ENCODE measurements at places on chromosomes 12 and 14.

DNA sequence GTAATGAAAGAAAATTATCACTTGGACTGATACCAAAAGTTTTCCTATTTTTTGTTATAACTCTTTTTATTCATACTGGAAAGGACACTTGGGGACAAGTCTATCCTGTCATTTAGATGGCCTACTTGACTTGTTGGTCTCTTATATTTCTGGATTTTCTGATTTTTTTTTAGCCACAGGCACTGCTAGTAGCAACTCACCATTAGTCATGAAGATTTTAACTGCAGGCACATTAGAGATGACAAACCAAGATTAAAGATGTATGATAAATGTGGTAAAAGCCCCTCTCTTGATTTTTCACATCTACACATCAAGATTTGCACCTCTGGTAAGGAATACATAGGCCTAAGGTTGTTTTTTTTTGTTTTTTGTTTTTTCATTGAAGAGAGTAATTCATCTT, 217.0 kb downstream of the SLC25A21 start:
- DNase-seq = no peak

DNA sequence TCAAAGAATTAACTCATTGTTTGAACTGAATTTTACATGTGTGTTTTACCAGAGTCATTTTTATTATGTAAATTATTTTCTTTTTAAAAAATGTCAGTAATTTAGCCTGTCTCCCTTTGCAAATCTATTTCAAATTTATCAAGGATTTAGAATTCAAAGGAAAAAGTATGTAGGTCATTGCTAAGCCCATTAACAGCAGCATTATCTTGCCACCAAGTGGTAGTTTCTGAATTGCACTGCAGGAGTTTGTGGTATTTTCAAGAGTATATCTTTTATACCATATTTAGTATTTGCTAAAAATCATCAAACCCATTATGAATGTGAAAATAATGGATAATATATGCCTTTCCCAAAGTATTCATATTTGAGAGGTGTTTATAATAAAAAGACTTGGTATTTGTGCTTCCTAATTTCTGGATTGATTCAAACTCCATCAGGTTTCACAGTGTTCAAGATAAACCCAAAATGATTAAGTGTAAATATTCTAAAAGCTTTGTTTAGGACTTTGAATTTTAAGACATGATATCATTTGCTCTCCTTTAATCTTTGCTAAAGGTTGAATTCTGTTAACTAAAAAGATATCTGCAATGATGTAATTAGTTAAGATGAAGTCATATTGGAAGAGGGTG, 711.4 kb downstream of the FSCB start:
- no peak for DNase-seq

DNA sequence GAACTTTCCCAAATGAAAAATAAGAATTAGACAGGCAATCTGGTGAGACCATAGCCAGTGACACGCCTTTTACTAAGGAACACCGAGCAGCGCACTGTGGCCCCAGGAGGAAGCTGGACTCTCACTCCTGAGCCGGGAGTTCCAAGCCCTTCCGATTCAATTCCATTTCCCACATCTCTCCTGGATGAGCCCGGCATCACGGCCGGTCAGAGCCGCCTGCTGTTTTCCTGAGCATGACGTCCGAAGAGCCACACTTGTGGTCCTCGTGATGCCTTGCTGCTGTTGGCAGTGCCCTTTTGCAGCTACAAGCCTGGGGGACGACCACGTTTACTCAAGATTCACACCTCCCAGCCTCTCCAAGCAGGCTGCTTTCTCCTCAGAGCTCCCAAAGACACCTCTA, 40.8 kb downstream of the FBXL14 start:
- DNase-seq = no peak

- DNase-seq = no peak
Observed at GRCh38 chr12:42267413-42268190, 29.6 kb upstream of the YAF2 start.

- no peak for DNase-seq
Observed at GRCh38 chr12:125773033-125773640, 707.9 kb downstream of the AACS start.

- no peak for DNase-seq
Observed at GRCh38 chr14:66038618-66039017, 447.6 kb upstream of the CCDC196 start.

- DNase-seq = no peak
Observed at GRCh38 chr14:30657606-30658163, 35.6 kb downstream of the SCFD1 start.
